ENCODE measurements at places on chromosomes 16 and 17.
A peak's percentile ranks its signal among the peaks of the same experiment; 100 is the strongest.

DNA sequence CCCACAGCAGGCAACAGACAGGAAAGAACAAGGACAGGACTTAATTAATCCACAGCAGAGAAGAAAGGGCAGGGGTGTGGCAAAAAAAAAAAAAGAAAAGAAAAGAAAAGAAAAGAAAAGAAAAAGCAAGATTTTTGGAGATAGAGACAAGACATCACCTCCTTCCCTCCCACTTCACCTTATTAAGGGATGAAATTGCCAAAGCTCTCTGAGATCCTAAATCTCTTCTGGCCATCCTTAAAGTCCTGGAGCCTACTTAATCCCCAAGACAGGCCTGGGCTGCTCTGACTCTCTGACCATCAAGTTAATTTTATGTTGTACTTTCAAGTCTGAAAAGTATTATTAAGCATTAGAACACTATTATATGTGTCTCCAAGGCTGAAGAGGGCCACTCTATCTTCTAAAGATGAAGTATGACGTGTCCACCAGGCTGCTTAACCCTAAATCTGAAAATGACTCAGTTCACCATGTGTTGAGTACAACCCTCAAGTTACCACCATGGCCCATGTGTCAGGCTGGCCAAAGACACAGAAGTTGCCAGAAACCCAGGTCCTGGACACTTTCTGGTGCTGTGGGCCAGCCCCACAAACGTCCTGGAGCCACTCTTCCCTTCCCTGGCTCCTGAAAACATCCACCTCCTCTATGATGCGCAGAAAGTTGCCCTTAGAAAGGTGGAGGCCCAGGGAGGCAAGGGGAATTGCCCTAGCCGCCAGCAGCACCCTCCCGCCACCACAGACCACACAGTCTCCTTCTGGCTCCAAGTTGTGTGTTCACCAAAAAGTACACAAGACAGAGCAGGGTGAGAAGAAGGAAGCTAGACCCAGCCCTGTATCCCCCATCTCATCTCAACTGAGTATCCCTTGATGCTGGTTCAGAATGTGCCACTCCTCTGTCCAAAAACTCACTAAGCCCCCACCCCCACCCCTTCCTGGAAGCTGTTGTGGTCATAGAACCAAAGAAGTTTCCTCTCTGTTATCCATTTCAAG lies 2.7 kb downstream of the SOCS1 start:
- peak; percentile 84 for DNase-seq

DNA sequence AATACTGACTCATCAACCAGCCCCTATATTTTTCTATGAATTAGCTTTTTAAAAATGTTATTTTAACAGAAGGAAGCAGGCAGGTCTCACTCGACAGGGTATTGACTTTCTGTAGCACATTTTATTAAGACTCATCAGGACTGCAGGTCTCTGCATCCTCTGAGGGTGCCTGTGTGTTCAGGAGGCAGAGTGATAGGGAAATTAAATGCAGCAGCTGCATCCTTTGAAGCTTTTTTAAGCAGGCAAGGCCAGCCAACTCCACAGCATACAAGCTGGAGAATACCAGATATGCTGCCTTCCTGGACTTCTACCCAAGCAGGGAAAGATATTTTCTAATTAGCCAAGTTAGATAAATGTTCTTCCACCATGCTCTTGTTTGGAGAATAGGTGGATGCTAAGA lies 124.9 kb downstream of the WSCD1 start:
- no peak for DNase-seq

DNA sequence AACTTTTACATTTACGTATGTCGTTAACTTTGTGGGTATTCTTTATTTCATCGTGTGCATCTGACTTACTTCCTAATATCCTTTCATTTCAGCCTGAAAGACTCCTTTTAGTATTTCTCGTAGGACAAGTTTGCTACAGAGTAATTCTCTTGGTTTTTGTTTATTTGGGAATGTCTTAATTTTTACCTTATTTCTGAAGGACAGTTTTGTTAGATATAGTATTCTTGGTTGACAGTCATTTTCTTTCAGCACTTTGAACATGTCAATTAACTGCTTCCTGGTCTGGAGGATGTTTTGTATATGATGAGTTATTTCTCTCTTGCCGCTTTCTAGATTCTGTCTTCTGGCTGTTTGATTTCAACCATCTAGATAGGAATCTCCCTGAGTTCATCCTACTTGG lies 109.2 kb upstream of the NACA2 start:
- no peak for DNase-seq

DNA sequence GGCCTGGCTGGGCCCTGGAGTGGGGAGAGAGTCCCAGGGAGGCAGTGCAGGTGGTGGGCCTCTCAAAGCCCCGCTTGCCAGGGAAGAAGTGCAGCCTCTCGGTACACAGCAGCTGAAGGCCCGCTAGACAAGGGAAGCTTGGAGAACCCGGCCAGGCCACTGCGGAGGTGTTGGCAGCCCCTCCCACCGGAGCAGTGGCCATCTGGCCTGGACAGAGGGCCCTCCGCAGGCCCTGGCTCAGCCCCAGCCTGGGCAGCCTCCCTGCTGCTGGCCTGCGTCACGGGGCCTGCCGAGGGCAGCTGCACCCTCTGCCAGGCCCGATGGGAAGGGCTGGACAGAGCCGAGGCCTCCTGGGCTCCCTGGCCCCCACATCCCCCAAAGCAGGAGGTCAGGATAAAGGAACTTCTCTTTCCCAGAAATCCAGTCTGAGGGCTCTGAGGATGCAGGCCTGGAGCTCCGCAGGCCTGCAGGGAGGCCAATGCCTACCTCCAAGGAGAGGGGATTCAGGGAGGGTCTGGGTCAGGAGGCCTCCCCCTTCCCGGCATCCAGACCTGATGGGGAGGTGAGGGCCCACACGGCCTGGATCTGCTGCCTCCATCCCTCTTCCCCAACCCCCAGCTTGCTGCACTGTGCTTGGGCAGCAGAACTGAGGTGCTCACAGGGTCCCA lies 4.3 kb downstream of the SPPL2C start:
- no peak for DNase-seq

DNA sequence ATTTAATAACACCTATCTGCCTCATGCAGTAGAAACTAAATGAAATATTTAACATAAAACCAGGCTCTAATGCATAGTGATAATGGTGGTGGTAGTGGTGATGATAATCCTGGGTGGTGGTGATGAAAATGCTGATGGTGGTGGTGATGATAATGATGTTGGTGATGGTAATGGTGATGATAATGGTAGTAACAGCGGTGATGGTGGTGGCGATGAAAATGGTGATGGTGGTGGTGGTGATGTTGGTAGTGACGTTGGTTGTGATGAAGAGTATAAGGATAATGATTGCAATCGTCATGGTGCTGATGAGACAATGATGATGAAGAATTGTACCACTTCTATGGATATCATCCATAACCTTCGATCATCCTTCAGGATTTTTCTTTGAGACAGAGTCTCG lies 173.7 kb upstream of the CDH11 start:
- no peak for DNase-seq

- no peak for DNase-seq
These were observed 20.2 kb upstream of the GSE1 start for GRCh38 chr16:85592700-85593493.

DNA sequence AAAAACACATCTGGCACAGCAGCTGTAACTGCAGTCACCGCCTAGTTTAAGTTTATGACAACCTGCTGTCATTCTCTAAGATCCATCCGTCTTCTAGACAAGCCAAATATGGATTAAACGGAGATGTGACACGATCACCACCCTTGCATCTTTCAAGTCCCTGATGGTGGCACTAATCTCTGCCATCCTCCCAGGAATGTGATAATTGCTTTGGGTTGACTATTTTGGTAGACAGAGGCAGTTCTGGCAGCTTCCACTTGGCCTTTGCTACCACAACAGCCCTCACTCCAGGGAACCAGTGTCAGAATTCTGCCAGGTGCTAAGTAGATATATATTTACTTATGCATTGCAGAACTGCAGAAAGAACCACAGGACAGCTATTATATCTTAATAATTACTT lies 81.3 kb downstream of the ADCY9 start:
- no peak for DNase-seq

DNA sequence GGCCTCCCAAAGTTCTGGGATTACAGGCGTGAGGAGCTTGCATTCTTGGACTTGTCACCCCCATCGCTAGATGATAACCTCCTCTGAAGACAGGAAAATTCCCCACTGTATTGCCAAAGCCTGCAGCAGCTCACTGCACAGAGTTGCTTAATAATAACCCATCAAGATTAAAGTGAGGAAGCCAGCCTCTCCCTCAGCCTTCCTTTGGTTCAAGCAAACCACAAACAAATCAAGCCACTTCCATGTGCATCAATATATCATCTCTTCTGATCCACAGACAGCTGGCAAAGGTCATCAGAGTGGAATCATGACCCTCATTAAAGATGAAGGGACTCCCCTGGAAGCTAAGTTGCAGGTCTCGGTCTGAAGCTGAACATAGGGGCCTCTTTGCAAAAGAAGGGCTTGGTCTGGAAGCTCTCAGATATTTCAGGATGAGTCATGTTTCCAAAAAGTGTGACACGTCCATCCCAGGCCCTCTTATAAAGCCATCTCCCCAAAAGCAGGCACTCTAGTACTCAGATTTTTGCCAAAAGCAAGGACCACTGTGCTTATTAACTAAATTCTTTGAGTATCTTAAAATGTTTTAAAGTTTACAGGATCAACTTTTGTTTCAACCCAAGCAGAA lies 4.8 kb downstream of the EMP2 start:
- DNase-seq: no peak

DNA sequence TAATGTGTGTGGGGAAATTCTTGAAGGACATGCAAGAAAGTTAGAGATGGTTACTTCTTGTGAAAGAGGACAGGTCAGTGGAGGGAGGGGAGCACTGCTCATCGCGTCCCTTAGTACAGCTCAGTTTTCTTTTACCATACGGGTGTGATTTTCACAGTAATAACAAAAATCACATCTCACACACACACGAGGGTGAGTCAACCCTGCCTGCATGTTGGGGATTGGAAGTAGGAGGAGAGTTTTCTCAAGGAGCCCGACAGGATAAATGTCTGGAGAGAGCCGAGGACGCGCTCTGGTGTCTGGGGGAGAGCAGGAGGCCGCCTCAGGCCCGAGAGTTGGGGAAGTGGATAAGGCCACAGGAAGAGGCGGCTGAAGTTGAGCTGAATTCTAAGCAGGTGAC lies 16.4 kb downstream of the PLCD3 start:
- DNase-seq: no peak

GRCh38 chr17:38724337-38724988 lies 5.7 kb upstream of the CISD3 start:
- no peak for DNase-seq

GRCh38 chr16:83205896-83206295 lies 579.1 kb downstream of the CDH13 start:
- DNase-seq: no peak

DNA sequence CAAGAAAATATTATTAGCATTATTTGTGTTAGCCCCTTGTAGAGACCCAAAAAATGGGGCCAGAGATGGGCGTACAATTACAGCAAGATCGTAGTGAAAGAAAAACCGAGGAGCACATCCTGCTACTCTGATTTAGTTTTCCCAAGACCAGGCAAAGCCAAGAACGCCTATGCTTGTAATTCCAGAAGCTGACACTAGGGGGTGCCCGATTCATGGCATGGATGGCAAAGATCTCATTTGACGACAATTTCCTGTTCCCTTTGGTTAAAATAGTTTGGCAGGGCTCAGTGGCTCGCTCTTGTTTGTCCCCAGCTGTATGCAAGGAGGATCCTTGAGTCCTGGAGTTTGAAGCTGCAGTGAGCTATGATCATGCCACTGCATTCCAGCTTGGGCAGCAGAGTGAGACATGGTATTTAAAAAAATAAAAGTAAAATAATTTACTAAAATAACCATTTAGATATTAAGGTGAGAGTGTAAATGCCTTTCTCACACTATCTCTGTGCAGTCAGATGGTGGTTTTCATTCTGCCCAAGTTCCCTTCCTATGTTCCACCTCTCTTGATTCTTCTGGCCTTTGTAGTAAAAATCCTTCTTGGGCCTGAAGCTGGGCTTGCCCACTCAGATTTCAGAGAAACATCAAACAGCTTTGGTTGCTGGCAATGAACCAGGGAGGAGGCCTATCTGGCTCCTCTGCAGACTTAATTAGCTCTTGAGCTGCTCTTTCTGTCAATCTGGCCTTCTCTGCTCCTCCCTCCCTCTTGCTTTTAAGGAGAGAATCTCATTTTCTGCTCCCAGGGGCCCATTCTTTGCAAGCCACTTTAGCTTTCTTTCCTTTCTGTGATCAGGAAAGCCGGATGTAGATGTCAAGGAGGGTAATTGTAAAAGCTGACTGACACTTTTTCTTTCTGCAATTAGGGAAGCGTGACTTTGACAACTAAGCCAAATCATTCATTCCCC lies 31.2 kb downstream of the TMEM238L start:
- peak; percentile 56 for DNase-seq

- no peak for DNase-seq
These were observed 11.5 kb upstream of the USP32 start for GRCh38 chr17:60403523-60403810.

DNA sequence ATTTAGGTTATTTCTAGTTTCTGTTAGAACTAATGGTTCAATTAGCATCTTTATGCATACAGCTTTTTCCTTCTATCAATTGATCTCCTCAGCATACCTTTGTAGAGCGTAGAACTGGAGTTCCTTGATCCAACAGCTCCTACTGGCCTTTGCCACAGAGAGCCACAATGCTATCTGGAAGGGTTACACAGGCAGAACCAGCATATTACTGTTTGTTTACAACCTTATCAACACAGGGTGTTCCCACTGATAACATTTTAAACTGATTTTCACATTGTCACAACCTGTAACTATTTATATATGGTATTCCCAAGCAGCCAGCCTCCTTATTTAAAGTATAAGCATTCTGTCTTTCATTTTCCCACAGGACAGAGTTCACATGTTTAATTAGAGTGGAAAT lies 382.2 kb downstream of the MAF start:
- DNase-seq: no peak

GRCh38 chr16:11618107-11618717 lies 31.5 kb upstream of the LITAF start:
- DNase-seq: no peak

GRCh38 chr17:53058031-53058430 lies 764.7 kb upstream of the KIF2B start:
- no peak for DNase-seq

- no peak for DNase-seq
These were observed 55.9 kb downstream of the KCNJ2 start for GRCh38 chr17:70225276-70225675.

- no peak for DNase-seq
These were observed 71.6 kb downstream of the CDK5R1 start for GRCh38 chr17:32558326-32558955.

DNA sequence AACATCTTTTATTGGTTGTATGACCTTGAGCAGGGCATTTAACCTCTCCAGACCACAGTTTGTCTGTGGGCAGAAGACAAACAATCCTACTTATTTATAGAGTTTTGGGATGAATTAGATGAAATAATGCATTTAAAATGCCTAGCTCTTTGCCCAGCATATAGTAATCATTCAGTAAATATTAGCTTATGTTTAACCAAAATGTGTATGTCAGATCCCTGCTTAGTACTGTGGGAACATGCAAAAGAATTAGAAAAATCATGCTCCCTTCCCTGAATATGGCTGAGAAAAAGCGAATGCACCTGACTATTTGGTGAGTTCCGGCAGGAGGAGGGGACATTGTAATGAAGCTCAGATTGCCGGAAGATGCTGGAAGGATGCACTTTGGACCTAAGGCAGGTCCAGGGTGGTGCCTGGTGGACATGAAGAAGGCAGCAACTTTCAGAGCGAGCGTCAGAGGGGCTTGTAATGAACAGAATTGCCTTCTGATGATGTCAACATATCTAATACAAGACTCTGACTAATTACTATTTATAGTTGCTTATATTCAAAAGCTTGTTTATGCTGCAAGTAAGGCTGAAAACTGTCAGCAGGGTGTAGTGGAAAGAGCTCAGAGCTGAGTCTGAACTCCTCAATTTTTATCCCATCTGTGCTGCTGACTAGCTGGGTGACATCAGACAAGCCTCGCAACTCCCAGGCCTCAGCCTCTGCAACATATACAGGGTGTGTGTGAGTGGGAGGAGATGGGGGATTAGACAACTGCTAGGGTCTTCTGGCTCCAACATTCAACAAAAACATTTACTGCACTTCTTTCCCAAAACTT lies 221.2 kb downstream of the PRKCA start:
- no peak for DNase-seq

Data from activated CD4-positive, alpha-beta T cell treated with anti-CD3 and anti-CD28 coated beads, Interleukin-2, amount 50 U/mL, for 16 hours (primary cell).